ENCODE measurements at places on chromosomes 11 and 22.

DNA sequence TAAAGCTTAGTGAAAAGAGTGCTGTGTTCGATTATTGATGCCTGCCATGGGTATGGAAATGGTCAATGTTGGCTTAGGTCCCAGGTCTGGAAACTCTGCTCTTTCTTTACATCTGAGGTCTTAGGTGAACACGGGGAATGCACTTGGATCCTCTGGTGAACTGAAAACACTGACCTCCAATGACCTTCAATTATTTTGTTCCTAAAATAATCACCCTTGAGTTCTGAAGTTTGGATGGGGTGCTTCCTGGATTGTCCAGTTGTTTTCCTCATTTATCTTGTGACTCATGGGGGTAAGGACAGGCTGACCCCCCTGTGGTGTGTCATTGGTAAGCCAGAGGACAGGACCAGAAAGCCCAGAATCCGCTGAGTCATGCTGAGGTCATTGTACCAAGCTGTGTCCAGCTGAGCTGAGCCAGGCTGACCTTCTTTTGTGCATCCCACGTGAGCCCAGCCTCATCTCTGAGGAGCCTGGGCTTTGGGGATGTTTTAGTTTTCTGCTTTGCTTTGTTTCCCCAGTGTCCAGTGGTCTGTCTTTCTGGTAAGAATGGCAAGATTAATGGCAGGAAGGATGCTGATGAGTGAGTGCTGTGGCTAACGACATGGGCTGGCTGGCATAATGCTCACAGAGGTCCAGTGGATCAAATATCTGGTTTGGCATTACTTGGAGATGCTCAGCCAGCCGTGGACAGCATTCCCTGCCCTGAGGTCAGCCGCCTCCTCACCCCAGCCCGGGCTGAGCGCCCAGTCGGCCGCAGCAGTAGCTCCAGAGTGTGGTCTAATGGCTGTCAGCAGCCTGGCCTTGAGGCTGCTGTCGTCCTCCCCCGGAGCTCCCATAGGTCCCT, 35.6 kb downstream of the AMPD3 start:
- peak; percentile 99 for DNase-seq

DNA sequence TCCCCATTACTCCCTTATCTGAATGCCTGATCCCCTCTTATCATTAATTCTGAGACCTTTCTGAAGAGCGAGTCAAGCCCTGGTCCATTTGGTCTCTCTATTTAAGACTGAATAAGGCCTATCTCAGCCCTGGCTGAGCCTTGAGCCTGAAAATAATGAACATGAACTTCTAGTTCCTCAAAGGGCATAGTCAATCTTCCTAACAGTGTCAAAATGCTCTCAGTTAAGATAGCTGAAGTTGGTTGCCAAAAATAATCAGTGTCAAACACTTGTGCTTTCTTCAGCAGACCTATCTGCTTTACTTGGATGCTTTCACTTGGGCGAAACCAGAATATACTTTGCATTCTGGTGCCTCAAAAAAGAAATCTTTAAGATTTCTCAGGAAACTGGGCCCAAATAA, 42.6 kb upstream of the PPP2R1B start:
- no peak for DNase-seq

DNA sequence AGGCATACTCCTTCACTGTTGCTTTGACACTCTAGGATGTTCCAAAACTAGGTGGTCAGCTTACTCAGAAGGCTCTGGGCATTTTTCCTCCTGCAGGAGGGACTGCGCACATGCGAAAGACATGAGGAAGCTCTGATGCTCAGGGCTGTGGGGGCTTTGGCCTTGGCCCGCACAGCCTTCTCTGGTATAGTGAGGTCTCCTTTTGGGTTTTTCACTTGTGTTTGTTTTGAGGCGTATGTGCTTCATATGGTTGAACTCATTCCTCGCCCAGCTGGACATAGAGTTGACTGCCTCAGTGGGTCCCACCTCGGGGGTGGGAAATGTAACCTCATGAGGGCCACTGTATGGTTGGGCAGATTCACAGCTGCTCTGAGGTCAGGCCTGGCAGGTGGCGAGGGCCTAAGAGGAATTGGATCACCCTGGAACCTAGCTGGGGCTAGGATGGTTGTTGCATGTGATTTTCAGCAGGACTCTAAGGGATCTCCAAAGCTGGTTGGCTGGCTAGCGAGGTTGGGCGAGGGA, 63.7 kb downstream of the PTPRJ start:
- DNase-seq, result no peak

GRCh38 chr22:42969348-42969975, 45.5 kb downstream of the PACSIN2 start:
- DNase-seq, result no peak

DNA sequence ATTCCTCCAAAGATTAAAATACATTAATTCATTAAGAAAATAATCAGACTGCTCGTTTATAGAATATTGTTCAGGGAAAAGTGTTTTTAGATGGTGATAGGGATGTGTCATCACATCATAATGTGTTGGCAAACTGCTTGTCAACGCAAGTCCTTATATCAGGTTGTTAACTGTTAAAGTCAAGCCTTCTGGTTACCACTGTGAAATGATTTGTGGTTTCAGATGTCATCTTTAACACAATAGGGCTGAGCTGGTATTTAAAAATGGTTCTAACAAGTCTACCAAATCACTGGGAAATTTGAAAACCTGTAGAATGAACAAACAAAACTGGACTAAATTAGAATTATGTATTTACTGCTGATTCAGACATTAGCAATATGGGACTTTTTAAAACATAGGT, 2.4 kb upstream of the MMP13 start:
- no peak for DNase-seq

GRCh38 chr22:30159561-30160353, 79.5 kb downstream of the HORMAD2 start:
- DNase-seq, result peak; percentile 58

DNA sequence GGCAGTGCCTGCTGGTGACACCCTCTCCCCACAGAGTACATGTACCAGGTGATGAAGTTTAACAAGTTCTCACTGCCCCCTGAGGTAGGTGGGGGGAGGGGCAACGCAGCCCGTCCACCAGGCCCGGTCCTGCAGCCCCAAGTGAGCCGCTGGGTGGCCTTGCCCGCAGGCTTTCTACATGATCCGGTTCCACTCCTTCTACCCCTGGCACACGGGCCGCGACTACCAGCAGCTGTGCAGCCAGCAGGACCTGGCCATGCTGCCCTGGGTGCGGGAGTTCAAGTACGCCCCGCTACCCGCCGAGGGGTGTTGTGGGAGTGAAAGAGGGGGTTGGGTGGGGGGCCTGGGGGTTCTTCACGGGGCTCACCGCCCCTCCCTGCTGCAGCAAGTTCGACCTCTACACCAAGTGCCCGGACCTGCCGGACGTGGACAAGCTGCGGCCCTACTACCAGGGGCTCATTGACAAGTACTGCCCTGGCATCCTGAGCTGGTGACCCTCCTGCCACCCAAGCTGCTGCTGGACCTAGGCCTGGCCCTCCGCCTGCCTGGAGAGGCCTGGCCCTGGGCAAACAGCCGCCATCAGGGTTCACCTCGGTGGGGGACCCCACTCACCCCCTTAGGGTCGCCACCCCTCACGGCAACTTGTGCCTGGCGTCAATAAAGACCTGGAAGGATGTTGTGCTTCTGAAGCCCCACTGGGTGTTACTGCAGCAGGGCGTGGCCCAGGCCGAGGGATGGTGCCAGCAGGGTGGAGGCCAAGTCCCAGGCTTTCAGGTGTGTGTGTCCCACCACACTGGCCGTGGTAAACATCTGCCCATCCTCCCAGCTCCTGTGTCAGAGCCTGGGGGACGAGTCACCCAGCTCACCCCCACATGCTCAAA, 2.9 kb downstream of the MIOX start:
- no peak for DNase-seq

DNA sequence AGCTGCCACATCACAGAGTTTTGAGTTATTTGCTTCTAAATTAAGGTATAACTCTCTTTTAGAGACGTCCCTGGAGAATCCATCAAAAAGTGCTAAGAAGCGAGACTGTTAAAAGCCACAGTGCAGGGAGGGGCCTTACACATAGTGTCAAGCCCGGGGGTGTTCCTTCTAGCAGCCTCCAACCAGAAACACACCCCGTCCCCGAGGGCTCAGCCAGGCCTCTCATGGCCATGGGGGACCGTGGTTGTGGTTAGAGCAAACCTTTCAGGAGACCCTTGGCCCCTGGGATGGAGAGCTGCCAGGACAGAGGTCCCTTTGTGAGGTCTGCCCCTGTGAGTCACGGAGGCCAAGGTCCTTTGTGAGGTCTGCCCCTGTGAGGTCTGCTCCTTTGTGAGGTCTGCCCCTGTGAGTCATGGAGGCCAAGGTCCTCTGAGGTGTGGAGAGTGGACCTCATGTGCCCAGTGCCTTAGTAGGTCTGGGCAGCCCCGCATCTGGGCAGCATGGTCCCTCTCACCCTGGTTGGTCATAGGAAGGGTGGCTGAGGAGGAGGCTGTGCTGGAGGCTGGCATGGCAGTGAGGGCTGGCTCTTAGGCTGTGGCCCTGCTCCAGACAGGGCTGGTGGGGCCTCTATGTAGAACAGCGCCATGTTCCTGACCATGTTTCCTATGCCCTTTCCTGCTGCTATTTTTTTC, 5.4 kb downstream of the GNAZ start:
- DNase-seq, result no peak

GRCh38 chr22:35135165-35135564, 69.2 kb downstream of the ISX start:
- DNase-seq, result no peak

DNA sequence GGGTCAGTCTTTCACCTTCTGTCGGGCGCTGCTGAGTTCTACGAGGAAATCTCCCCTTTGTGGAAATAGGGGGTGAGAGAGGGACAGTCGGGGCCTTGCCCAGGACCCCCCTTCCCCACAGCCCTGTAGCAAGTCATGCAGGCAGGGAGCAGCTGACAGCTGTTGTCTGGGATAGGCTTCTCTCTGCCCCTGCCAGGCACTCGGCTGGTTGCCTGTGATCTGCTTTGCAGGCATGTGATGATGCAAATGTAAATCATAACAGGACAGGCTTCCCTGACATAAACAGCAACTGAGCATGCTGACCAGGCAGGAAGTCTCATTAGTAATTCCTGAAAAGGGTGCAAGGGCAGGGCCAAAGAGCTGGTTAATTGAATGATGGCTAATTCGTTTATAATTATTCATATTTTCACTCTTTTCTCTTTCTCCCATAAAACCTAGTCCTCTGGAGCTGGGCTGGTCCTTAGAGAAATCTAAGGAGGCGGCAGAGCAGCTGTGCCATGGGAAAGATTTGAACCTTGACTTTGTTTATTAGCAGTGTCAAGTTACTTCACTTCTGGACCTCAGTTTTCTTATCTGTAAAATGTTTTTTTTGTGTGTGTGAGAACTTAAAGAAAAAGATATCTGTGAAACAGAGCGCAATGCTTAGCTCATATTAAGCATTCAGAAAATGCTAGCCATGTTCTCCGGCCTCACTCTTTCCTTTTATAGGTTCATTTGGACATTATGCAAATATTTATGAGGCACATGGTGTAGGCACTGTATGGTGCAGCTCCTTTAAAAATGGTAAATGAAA, 129.7 kb downstream of the LDLRAD3 start:
- peak; percentile 91 for DNase-seq

DNA sequence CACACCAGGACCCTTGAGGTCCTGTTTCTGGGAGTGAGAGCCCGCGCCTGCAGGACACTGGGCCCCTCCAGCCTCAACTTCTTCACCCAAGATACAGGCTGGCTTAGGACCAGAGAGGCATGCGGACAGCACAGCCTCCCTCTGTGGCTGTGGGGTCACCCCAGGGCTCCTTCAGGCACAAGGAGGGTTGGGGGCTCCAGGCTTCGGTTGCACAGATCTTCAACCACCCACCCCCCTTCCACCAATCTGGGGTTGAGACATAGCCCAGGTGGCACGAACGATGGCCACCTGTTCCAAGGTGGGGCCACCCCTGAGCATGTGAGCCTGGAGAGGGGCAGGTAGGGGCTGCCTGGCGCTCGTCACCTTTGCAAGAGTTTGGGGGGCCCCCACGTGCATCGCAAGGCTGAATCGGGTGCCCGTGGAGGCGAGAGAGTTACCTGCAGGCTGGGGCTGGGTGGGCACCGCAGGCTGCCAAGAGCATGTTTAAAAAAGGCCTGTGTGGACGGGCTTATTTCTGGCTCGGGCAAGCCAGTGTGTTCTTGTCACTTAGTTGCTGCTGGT, 1.2 kb downstream of the ZDHHC8 start:
- no peak for DNase-seq

GRCh38 chr11:40187295-40187694, 1272.2 kb downstream of the LRRC4C start:
- DNase-seq, result no peak

DNA sequence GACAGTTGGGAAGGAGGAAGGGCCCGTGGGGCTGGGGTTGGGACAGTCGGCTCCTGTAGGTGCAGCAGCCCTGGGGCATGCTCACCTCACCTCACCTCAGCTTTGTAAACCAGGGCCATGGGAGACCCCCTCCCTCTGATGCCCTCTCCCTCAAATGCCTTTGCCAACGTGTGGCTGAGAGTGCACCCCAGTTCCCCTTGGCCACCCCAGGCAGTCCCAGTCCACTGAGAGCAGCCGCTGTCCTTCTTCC, 4.2 kb upstream of the NEAT1 start:
- peak; percentile 37 for DNase-seq

- DNase-seq, result peak; percentile 35
These were observed 27.5 kb upstream of the PLAAT3 start for GRCh38 chr11:63641727-63642126.

GRCh38 chr22:26308467-26308866, 120.6 kb upstream of the ASPHD2 start:
- DNase-seq, result no peak

- no peak for DNase-seq
These were observed 15.5 kb downstream of the DCPS start for GRCh38 chr11:126319374-126319740.

- no peak for DNase-seq
These were observed 207.2 kb upstream of the PGR start for GRCh38 chr11:101336858-101337257.

DNA sequence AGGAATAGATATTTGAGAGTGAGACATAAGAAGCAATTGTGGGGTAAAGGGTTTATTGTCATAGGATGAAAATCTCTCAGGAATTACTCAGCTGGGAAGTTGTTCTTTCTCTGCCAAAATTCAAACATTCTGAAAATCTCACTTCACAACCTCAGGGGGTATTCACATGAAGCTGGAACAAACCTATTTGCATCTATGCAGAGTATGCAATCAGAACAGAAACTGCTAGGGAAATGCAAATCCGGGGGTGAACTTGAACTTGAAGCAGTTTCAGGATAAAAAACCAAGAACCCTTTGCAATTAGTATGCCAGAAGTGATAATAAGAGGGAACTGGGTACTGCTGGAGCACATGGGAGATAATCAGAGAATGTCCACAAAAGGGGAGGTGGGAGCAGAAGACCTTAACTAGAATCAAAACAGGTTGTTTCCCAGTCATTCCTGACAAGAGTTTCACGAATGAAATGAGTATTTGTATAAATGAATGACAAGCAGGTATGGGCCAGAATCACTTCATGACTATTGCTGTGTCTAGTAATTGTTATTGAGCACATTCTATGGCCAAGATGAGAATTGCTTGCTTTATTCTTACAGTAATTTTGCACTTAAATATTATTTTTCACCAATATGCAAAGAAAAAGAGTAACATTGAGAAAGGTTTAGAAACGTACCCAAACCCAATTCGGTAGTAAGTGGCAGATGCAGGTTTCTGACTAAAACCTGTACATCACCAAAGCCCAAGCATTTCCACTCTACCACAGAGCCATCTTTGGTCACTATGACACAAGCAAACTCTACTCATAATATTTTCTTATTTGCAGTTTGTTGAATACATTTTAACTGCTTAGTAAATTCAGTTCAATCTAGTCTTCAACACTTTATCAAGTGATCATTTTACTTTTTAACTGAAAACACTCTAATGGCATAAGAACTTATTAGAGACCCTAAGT, 61.8 kb upstream of the UBASH3B start:
- DNase-seq, result no peak

GRCh38 chr22:23403152-23403719, 176.9 kb downstream of the IGLL1 start:
- no peak for DNase-seq

- no peak for DNase-seq
These were observed 164.2 kb upstream of the B3GAT1 start for GRCh38 chr11:134576286-134576685.

Data from HCEC 1CT (cell line).